ENCODE measurements at places on chromosomes 4 and X. TPM values are rescaled to one million over a fixed set of nuclear protein-coding genes. Genes with fewer than 3 reads are reported as not detected.

DNA sequence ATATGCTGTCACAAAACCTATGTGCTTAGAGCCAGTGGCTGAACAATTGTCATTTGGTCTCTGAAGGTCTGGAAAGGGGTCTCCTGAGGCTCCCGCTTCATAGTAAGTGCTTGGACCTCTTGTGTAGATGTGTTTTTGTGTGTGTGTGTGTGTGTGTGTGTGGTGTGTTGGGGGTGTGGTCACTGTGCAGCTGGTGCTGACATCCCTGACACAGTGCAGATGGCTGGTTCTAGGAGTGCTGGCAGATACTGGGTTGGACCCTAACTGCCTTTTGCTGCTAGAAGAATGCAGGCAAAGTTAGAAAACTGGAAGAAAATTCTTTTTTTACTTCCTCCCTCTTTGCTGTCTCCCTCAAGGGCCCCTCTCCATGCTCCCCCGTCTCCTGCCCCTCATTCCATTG, 1872.6 kb downstream of the ARAP2 start:
- DNase-seq: no peak

DNA sequence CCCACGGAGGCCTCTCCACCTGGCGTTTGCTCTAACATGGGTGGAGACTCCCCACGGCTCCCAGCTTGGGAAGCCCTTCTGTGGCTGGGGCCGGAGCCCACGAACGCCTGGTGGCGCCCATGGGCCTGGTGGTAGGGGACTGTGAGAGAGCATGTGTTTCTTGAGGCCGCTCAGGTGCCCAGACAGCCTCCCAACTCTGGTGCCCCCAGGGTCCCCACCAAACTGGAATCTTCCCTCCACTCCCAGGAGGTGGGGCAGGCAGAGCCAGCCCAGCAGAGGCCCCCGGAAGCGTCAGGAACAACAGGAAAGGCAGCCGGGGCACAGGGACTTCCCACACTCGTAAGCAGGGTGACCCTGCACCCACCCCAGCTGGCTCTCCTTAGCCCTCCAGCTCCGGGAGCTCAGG, 33.3 kb upstream of the FGFR3 start:
- DNase-seq: no peak

DNA sequence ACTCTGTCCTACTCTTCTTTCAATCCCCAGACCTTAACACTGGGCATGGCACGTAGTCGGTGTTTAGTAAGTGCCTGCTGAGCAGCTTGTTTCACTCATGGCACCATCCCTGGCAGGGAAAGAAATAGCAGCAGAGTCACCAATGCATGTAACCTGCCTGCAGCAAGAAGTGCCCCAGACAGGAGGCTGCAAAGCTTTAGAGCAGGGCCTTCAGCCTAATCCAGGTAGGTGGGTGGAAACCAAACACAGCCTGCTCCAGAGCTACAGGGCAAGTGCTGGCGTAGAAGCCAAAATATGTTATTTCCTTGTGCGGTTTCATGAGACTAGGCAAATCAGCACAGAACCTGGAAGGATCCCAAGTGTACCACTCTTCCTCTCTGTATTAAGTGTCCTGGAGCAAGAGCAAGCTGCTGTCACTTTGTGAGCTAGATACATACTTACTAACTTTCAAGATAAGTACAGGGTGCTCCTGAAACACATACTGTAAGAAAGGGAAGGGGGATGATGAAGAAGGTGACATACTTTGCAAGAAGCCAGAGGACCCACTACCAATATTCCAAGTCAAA, 5.5 kb downstream of the PROM1 start:
- no peak for DNase-seq

DNA sequence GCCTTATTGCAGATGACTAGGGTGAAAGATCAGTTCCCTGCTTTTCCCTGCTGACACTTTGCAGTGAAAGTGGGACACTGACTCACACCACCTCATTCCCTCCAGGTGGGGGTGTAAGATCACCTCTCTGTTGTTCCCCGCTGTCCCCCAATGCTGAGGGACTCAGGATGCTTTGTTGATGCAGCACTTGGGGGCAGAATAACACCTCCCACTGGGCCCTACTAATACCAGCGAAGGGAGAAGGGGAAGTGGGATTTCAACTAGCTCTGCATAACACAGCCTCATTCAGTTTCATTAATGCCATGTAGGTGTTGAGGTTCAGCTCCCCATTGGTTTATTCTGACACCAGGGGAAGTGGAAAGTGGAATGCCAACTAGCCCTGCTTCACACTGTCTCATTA, 43.6 kb upstream of the IL1RAPL2 start:
- no peak for DNase-seq

DNA sequence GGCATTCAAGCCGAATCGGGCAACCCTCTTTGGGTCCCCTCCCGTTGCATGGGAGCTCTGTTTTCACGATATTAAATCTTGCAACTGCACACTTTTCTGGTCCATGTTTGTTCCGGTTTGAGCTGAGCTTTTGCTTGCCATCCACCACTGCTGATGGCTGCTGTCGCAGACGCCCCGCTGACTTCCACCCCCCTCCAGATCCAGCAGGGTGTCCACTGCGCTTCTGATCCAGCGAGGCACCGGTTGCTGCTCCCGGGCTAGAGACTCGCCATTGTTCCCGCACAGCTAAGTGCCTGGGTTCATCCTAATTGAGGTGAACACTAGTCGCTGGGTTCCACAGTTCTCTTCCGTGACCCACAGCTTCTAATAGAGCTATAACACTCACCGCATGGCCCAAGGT, 13.3 kb downstream of the ACOX3 start:
- no peak for DNase-seq

GRCh38 chr4:176238157-176238610, 30.8 kb downstream of the ASB5 start:
- no peak for DNase-seq

- no peak for DNase-seq
Measured at GRCh38 chr4:30559481-30559880, 160.7 kb upstream of the PCDH7 start.

DNA sequence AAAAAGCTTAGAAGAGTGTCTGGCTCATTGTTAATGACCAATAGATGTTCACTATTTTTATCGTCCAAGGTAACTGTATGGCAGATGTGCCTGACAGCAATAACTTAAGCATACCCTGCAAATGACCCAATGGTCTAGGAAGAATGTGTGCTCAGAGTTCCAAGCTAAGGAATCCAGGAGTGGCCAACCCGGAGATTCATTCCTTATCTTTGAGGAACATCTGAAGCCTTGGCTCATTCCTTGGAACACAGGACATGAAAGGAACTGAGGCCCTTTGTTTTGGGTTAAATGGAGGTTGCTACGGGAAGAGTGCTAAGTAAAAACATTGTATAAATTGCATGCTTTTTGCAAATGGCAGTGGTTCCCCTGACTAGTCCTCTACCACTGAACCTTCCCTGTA, 38.9 kb upstream of the EFNB1 start:
- no peak for DNase-seq

DNA sequence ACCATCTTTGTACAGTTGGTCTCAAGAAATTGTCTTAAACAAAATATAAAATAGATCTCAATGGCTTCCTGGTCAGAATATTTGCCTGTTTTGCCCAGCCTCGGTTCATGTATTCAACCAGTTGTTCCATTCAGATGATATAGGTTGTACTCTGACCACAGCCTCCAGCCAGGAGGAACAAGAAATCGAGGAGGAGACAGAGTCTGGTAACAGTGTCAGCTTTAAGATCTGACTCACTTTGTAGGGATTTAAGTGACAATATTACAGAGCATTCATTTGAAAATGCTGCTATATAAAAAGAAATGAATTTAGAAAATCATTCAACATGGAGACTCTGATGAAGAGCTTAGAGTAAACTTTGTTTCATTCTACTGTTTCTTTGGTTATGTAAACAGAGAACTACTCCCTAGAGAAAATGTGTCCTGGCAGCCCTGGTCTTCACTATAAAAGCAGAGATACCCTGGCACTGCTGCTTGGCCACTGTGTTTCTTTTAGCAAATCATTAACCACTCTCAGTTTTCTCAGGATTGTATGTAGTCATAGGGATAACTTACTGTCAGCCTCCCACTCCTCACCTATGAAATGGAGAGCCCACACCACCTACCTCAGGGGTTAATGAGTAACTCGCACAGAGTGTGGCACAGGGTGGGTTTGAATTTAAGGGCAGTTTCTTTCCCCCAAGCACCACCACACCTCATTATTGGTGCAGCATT, 53.5 kb downstream of the PAGE2 start:
- peak; percentile 48 for DNase-seq

GRCh38 chr4:121656269-121656641, 40.5 kb downstream of the ANXA5 start:
- no peak for DNase-seq

Gene PNMA5
- total RNA-seq: not detected

Gene CCKAR
- total RNA-seq: not detected

Gene PPEF2
- 0.05 TPM for total RNA-seq

Gene NCAPG
- 0.38 TPM for total RNA-seq

Gene VEGFD
- total RNA-seq: 0.28 TPM

Gene XG
- total RNA-seq: not detected

Gene PITX2
- not detected for total RNA-seq

Measured in left lobe of liver (tissue), 2 donors.